ENCODE measurements at places on chromosomes 1 and 21. TPM values are rescaled to one million over a fixed set of nuclear protein-coding genes. Genes with fewer than 3 reads are reported as not detected.

NES gene
- total RNA-seq: 367 TPM

MYOC gene
- 6.5 TPM for total RNA-seq

GIPC2 gene
- total RNA-seq: 1.3 TPM

HPDL gene
- total RNA-seq: 0.45 TPM

KIRREL1 gene
- total RNA-seq: 7.6 TPM

DCST1 gene
- total RNA-seq: not detected

ARHGEF16 gene
- total RNA-seq: 1.1 TPM

CFHR2 gene
- total RNA-seq: not detected

PPP1R12B gene
- total RNA-seq: 598 TPM

TMOD4 gene
- not detected for total RNA-seq

IVL gene
- not detected for total RNA-seq

CTSE gene
- not detected for total RNA-seq

CYP4B1 gene
- 2.1 TPM for total RNA-seq

SPRR2B gene
- total RNA-seq: not detected

SHISA4 gene
- 116 TPM for total RNA-seq

CNTN2 gene
- total RNA-seq: 0.12 TPM

EPHA10 gene
- 0.05 TPM for total RNA-seq

NFASC gene
- total RNA-seq: 6.0 TPM

Measured in heart right ventricle (tissue), 16 donors.